Activated CD4-positive, alpha-beta T cell treated with anti-CD3 and anti-CD28 coated beads, Interleukin-2, amount 50 U/mL, for 24 hours (primary cell): ENCODE measurements at places on chromosomes 11 and 22.

GRCh38 chr11:68663482-68664010, 20.8 kb upstream of the GAL start:
- no peak for DNase-seq

DNA sequence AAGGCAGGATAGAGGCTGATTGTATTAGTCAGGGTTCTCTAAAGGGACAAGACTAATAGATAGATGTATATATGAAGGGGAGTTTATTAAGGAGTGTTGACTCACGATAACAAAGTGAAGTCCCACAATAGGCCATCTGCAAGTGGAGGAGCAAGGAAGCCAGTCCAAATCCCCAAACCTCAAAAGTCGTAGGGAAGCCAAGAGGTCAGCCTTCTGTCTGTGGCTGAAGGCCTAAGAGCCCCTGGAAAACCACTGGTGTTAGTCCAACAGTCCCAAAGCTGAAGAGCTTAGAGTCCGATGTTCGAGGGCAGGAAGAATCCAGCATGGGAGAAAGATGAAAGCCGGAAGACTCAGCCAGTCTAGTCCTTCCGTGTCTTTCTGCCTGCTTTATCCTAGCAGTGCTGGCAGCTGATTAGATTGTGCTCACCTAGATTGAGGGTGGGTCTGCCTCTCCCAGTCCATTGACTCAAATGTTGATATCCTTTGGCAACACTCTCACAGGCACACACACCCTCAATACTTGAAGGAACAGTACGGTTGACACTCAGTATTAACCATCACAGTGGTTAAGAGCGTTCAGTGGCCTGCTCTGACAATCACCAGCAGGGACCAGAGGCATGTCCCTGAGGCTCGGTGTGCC, 135.6 kb downstream of the CSNK2A3 start:
- no peak for DNase-seq

- DNase-seq, result no peak
These were observed 229.5 kb downstream of the AASDHPPT start for GRCh38 chr11:106306942-106307341.

DNA sequence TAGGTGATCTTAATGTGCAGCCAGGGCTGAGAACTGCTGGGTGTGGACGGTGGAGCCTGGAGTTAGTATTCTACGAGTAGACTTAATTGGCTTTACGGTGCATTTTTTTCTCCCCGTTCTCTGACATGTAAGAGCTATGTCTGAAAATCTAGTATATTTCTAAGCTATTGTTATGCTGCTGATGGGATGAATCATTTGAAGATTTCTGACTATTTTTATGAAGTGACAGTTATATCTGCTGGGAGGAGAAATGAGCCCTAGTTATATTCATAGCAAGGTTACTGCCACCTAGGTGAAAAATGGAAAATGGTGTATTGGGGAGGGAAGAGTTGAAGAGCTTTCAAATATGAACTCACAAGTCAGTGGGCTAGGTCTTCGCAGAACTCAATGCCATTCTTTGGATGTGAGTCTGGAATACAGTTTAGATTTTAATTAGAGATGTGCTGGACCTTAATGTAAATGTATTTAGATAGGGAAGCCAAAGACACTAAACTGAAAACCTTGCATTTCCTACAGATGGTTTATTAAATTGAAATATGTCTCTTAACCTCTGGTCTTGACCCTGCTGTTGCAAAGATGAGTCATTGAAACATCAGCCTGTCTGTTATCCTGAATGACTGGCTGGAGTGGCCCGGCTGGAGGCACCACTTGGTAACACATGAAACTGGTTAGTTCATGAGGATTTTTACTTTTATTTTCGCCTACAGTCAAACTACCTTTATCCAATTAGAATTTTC, 293.7 kb downstream of the DDX10 start:
- DNase-seq, result no peak

GRCh38 chr11:11436715-11437313, 83.8 kb upstream of the CSNK2A3 start:
- no peak for DNase-seq

GRCh38 chr11:121965330-121965729, 150.7 kb downstream of the BLID start:
- no peak for DNase-seq

GRCh38 chr11:13335319-13335718, 57.7 kb downstream of the BMAL1 start:
- peak; percentile 66 for DNase-seq

GRCh38 chr11:77611921-77612320, 22.2 kb downstream of the AQP11 start:
- DNase-seq, result no peak

DNA sequence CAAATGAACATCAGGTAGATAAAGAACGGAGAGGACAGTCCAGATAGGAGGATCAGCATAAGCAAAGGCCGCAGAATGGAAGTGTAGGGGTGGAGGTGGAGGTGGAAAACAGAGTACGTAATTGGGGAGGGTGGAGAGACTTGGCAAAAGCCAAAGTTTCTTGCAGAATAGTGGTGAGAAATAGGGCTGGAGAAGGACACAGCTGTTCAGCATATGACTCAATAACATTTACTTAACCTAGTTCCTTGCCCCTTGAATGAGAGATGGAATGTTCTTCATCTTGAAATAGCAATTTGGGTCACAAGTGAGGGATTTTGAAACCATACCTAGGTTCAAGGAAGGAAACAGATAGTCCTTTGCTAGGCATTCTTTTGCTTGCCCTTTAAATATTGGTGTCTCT, 235.9 kb upstream of the ARHGAP20 start:
- DNase-seq, result no peak

DNA sequence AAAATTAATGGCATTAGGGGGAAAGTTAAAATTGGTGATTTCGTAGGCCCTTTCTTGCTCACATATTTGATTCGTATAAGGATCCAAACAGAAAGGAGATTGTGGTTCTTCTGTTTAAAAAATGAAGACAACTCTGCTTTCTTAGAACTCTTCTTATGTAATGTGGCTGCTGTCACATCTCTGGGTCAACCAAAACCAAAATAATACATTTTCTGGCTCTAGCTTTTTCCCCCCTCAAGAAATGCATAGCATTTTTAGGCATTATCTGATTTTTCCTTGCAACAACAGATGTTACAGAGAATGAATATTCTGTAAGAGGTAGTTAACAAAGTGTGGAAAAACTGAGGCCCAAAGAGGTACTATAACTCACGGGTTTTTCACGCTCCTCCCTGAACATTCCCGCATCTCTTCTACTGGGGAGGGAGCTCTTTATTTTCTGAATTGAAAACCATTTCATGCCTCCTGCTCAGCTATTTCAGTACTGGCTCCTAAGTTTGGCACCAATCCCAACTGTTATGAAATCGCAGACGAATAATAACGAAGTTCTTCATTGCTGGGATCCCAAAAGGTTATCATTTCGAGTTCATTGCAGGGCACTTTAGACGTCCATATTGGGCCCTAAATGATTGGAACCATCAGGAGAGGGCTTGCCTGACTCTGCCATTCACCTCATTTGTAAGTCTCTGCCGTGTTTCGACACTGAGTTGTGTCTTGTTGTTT, 17.1 kb downstream of the GRAP2 start:
- DNase-seq, result no peak

DNA sequence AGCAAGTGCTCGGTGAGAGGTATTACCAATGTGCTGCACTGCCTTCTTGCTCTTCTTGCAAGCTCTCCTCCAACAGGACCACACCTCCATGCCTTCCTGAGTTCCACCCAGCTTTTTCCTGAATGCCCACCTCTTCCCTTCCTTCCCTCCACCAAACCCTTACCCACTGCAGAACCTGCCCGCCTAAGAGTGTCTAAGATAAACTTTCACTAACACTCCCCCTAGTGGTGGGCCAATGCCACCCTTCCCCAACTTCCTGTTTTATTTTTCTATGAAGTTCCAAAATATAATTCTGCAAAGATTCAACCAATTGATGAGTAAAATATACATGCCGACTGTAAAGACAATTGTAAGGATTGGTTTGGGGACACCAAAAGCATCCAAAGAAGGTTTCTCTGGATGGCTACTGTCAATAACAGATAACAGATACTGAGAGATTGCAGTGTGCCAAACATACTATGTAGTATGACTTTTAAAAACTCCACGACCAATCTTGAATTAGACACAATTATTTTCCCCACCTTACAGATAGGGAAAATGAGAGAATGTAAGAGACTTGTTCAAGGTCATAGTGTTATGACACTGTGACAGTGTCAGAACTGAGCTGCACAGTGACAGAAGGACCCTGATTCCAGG, 38.6 kb upstream of the BMAL1 start:
- peak; percentile 40 for DNase-seq

DNA sequence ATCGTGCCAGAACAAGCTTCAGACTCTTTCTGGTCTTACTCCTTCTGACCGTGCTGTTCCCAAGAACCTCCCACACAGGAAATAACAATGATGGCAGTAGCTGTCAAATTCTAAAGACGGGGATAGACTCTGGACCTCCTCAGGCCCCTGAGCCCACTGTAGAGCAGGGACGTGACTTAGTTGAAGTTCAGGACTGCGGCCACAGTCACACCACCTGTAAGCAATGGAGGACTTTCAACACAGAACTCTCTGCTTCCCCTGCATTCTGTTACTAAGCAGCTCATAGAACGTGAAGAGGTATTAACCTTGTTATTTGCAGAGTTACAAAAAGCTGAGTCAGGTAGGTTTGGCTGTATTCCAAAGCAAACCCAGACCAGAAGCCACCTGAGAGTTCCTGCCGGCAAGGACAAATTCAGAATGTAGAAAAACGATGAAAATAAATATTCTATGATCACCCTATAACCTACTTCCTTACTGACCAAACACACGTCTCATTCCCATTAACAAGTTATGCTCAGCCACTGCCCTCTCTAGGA, 12.7 kb downstream of the TMEM45B start:
- no peak for DNase-seq

DNA sequence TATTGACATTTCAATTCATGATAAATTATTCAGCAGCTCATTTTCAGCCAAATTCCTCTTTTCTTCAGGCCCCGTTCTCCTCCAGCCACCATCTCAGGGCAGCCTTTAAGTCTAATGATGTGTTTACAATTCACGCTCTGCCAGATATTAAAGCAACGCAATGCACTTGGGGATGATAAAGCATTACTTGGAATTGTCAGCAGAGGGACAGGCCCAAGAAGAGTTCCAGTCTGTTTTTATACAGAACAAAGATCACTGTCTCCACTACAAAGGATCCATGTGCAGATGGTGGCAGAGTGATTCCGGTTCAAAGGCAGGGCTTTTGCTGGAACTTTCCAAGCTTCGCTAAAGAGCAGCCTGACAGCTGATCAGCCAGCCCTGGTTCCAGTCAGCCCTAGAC, 13.6 kb upstream of the GALNT18 start:
- no peak for DNase-seq

DNA sequence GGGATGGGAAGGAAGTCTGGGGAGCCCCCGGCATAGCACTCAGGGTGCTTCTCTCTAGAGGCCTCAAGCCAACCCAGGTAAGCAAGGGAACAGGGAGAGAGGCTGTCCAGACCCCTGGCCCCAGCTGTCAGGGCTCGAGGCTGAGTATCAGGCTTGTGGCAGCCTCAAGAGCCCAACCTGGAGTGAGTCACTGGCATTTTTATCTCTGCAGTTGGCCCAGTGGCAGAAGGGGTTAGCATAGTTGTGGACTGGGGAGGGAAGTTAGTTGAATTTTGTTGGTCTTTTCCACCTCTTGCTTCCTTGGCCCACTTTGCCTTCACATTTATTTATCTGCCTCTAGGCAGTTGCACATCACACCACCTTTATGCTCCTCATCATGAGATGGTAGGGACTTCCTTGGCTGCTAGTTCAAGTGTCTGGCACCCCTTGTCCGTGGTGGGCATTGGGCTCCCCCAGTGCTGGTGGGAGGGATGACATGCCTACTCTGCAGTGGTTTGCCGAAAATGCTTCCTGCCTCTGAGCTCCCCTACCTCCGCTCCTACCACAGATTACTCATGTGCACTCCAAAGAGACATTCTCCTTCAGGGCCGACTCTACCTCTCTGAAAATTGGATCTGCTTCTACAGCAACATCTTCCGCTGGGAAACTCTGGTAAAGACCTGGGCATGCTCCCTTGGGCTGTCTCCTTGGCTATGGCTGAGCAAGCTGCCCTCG, 60.1 kb downstream of the SCN3B start:
- no peak for DNase-seq

DNA sequence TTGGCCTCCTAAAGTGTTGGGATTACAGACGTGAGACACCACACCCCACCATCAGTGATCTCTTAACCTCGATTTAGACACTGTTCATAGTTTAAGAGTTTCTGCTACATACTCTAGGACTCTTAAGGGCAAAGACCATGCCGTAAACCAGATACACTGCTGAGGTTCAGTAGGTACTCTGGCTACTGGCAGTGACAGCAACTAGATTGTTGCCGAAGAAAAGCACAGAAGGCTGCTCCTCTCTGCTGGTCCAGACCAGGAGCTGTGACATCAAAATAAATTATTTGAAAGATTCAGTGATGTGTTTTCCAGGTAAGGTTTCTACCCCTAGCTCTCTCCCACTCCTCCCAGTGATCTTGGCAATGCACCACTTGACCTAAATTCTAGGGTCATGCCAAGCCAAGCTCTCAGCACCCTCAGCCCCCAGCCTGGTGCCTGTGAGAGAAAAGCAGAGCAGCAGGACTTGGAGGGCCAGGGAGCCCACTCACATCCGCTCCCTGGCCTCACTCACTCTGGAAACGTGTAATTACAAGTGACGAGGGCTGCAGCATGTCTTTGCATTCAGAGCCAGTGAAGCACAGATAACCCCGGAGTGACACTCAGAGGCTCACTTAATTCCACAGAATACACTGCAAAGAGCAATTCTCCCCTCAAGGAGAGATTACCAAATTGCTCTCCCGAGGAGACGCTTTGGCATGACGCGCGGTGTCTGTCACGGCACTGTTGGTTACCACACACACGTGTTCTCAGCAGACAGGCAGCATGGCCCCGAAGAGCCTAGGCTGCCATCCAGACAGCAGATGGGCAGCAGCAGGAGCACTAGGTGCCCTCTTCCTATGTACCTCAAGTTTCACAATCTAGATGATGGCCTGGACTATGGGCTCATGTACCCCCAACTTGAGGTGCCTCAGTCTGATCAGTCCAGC, 96.9 kb upstream of the PITPNB start:
- DNase-seq, result no peak

- DNase-seq, result no peak
These were observed 23.3 kb upstream of the CHRM4 start for GRCh38 chr11:46414879-46415278.

DNA sequence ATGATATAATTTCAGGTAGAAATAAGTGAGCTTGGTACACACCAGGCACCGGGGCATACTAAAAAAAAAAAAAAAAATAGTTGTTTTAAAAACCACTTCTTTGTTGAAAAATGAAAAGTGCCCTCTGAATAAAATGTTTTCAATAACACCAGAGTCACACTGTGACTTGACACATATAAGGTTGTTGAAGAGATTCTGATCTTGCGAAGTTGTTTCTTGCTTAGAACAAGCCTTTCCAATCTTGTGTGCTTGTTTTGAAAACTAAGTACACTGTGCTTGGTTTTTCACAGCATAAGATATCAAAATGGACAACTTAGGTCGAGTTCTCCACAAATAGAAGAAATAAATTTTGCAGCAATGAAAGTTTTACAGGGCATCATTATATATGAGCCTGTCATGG, 17.0 kb downstream of the PDGFD start:
- DNase-seq, result no peak

- DNase-seq, result no peak
These were observed 36.8 kb upstream of the SMTN start for GRCh38 chr22:31044262-31044861.

- no peak for DNase-seq
These were observed 52.5 kb upstream of the NNMT start for GRCh38 chr11:114243461-114244372.

- no peak for DNase-seq
These were observed 23.5 kb upstream of the EXPH5 start for GRCh38 chr11:108617055-108617454.
